ENCODE measurements at places on chromosomes 3 and 15.

GRCh38 chr3:194323785-194324735 lies 27.1 kb downstream of the CPN2 start:
- DNase-seq = peak; percentile 58

DNA sequence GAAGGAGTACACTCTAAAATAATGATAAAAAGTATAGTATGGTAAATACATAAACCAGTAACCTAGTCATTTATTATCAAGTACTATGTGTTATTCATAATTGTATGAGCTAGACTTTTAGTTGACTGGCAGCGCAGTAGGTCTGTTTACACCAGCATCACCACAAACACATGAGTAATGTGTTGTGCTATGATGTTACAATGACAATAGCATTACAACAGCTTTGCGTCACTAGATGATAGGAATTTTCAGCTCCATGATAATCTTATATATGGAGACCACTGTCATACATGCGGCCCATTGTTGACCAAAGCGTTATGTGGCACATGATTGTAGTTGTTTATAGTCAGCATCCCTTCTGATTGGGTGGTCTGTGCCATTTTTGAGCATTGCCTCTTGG lies 138.9 kb upstream of the UBE2E1 start:
- no peak for DNase-seq

DNA sequence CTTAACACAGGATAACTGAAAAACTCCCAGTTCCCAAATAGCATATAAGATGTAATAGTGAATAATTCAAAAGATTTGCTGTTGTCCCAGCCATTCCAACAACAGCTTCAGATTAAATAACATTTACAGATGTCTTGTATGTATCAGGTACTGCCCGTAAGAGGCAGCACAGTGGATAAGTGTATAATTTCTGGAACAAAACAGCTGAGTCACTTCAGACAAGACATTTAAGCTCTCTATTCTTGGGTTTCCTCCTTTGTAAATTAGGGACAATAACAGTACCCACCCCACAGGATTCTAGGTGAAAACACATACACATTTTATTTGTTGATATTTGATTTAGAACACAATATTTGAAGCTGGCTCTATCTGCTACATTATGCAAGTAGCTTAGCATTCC lies 2.6 kb upstream of the WWTR1 start:
- DNase-seq = no peak

- DNase-seq = no peak
These were observed 127.2 kb downstream of the NFKBIZ start for GRCh38 chr3:101976473-101976872.

Data from MG63 (cell line).